NCI-H774 (cell line): ENCODE measurements at places on chromosomes 1 and 21.

DNA sequence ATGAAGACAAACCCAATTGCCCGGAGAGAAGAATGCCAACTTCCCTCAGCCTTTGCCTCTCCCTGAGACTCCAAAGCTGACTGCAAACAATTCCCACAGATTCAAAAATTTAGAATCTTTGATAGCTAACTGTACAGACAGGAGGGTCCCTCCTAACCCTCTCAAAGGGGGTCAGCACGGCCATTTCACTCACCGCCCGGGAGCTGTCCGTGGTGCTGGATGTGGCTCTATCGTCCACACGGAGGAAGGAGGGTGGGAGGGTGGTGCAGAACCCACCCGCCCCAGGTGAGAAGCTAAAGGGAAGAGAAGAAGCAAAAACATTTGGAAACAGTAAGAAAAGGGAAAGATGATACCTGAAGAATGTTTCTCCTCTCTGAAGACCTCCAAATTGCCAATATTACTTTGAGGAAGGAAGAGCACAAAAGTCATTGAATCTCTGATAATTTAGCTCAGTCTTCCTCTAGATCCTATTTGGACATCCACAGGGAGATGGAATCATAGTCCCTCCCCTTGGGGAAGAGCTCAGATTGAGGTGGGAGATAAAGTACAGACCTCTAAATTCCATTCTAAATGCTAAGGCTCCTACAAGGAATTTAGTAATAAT, 45.6 kb downstream of the RHBG start:
- no peak for DNase-seq

- no peak for DNase-seq
Observed at GRCh38 chr1:53592521-53592982, 133.4 kb downstream of the DMRTB1 start.

GRCh38 chr21:20169812-20170576, 828.2 kb upstream of the NCAM2 start:
- no peak for DNase-seq

- DNase-seq, result no peak
Observed at GRCh38 chr1:60280256-60280655, 206.7 kb upstream of the C1orf87 start.
